ENCODE measurements at places on chromosomes 1 and 21. TPM values are rescaled to one million over a fixed set of nuclear protein-coding genes. Genes with fewer than 3 reads are reported as not detected.

The OR2L3 gene
- not detected for total RNA-seq

The KRTAP7-1 gene
- not detected for total RNA-seq

The PBX1 gene
- 2.0 TPM for total RNA-seq

- H3K27ac ChIP-seq, result peak overlapping the region; percentile 100
- H3K4me1 ChIP-seq, result peaks cover 80% of the 10 kb centered on the region
- DNase-seq, result no peak
- H3K36me3 ChIP-seq, result no peaks in the 10 kb centered on the region
- H3K27me3 ChIP-seq, result no peaks in the 10 kb centered on the region
These were observed 166.2 kb downstream of the TOMM20 start for GRCh38 chr1:234962340-234962989.

DNA sequence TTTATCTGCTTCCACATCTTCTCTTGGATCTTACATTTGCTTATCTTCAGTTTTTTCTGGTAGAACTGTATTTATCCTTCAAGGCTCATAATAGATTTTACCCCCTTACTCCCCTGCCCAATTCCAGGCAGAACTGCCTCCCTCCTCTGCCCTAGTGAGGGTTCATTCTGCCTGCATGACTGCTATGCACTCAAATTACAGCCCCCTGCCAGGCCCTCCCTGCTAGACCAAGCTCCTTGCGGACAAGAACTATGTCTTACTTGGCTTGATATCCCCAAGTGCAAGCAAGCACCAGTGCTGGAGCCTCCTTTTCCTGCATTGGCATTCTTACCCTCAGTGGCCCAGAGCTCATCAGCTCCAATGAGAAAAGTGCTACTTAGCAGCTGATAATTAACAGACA, 18.1 kb downstream of the MAPKAPK2 start:
- H3K4me3 ChIP-seq, result no peak overlapping the region
- H3K27ac ChIP-seq, result no peak overlapping the region
- peaks cover 24% of the 10 kb centered on the region for H3K4me1 ChIP-seq
- no peak for DNase-seq
- H3K27me3 ChIP-seq, result no peaks in the 10 kb centered on the region

- H3K36me3 ChIP-seq, result no peaks in the 10 kb centered on the region
- no peak overlapping the region for H3K4me3 ChIP-seq
- DNase-seq, result no peak
These were observed 5.9 kb downstream of the EDEM3 start for GRCh38 chr1:184748740-184749139.

DNA sequence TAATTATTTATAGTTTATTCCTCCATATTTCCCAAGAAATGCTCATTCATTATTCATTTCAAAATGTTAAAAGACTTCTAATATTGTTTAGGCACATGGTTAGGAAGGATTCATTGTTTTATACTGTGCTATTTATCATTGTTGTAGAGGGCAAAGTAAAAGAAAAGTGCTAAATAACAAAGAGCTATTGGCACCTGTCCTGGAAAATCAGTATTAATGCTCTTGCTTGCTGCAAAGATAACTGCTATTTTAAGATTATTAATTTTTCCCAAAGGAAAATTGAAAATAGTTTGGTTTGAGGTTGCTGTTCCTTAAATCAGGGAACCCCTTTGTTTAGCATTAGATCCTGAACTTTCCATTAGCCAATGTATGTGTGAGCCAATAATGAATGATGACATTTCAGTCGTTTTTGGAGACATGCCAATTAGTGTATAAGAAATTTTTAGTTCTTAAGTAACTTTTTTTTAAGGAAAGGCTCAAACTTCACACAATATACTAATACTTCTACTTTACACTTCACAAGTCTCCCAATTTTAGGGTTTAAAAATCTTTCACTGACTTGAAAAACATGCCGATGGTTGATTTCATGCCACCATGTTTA, 39.9 kb downstream of the EPB41 start:
- no peak overlapping the region for H3K4me3 ChIP-seq
- H3K27me3 ChIP-seq, result no peaks in the 10 kb centered on the region
- no peaks in the 10 kb centered on the region for H3K4me1 ChIP-seq
- no peaks in the 10 kb centered on the region for H3K36me3 ChIP-seq
- H3K27ac ChIP-seq, result no peak overlapping the region

- H3K4me1 ChIP-seq, result no peaks in the 10 kb centered on the region
- peaks cover 8% of the 10 kb centered on the region for H3K27me3 ChIP-seq
- no peak overlapping the region for H3K4me3 ChIP-seq
- no peak overlapping the region for H3K27ac ChIP-seq
- H3K36me3 ChIP-seq, result no peaks in the 10 kb centered on the region
These were observed 5.8 kb downstream of the HMCN1 start for GRCh38 chr1:185739967-185740366.

DNA sequence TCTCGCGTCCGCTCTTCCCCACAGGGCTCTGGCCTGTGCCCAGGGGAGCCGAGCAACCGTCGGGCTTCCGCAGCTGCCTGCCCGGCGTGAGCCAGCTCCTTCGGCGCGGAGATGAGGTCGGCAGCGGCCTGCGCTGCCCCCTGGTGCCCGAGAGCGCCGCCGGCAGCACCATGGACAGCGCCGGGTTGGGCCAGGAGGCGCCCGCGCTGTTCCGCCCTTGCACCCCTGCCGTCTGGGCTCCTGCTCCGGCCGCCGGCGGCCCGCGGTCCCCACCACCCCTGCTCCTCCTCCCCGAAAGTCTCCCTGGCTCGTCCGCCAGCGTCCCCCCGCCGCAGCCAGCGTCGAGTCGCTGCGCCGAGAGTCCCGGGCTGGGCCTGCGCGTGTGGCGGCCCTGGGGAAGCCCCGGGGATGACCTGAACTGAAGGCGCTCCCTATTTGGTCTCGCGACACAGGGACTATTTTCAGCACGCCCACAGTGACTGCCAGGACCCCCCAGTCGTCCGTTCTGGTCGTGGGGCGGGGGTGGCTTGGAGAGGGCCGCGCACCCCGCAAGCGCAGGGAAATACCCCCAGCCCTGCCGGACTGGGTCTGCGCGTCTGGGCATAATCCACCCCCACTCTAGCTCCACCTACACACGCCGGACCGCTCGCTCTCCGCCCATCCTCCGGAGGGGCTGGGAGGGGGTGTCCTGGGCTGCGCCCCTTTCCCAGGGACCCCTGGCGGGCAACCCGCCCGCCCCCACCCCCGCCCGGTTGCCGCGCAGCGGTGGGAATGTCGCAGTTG, 1.3 kb downstream of the HES3 start:
- H3K4me3 ChIP-seq, result peak overlapping the region; percentile 64
- H3K4me1 ChIP-seq, result peaks cover 10% of the 10 kb centered on the region
- H3K27ac ChIP-seq, result no peak overlapping the region
- H3K36me3 ChIP-seq, result no peaks in the 10 kb centered on the region

DNA sequence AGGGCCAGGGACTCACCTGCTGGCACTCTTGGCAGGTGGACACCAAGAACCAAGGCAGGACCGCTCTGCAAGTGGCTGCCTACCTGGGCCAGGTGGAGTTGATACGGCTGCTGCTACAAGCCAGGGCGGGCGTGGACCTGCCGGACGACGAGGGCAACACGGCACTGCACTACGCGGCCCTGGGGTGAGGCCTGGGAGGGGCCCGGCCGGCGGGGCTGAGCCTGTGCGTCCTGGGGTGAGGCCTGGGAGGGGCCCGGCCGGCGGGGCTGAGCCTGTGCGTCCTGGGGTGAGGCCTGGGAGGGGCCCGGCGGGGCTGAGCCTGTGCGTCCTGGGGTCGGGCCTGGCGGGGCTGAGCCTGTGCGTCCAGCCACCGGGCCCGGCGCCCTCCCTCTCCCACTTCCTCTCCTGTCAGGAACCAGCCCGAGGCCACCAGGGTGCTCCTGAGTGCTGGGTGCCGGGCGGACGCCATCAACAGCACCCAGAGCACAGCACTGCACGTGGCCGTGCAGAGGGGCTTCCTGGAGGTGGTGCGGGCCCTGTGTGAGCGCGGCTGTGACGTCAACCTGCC, 4.6 kb upstream of the MMP23B start:
- H3K27me3 ChIP-seq, result no peaks in the 10 kb centered on the region
- no peak for DNase-seq
- H3K27ac ChIP-seq, result no peak overlapping the region
- no peaks in the 10 kb centered on the region for H3K4me1 ChIP-seq
- no peaks in the 10 kb centered on the region for H3K36me3 ChIP-seq

DNA sequence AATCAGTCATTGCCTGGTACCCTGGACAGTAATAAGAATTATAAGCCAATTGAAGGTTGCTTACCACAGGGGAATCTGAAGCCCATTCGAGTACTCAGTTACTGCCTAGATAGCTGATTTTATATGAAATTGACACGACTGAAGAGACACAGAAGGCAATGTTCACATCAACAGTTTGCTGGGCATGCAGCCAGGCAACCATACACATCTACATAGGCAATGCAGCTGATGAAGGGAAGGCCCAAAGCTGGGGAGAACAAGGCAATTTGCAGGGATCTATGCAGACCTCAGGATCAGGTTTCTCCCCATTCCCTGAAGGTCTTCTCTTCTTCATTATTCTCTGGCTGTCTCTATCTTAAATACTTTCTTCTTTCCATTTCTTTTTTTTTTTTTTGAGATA, 448.7 kb downstream of the PTBP2 start:
- no peak overlapping the region for H3K27ac ChIP-seq
- DNase-seq, result no peak
- H3K36me3 ChIP-seq, result no peaks in the 10 kb centered on the region
- H3K4me3 ChIP-seq, result no peak overlapping the region

DNA sequence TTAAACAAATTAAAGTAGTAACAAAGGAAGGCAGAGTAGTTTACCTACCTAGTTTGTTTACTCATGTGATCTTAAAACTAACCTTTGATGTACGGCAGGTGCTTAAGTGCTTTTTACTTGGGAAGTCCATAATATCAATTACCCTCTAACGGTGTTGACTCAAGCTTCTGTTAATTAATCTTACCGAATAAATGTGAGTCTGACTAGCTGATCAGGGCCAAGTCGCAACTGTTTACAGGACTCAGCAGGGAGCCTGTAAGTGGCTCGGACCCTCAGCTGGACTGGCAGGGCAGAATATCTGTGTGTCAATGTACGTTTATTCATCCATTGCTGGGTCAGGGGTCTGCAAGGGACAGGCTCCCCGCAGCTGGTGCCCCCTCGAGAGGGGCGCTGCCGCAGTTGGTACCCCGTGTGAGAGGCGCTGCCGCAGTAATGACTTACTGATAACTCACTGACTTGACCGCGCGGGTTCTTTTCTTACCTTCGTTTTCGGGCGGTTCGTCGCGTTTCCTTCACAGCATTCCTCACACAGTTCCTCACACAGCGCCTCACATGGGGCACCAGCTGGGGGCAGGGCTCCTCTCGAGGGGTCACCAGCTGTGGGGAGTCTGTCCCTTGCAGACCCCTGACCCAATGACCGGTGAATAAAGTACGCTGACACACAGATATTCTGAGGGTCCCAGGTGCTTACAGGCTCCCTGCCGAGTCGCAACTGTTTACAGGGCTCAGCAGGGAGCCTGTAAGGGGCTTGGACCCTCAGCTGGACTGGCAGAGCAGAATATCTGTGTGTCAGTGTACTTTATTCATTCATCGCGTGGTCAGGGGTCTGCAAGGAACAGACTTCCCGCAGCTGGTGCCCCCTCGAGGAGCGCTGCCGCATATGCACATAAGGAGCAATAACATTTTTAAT, 3.0 kb downstream of the FMO1 start:
- H3K27ac ChIP-seq, result no peak overlapping the region
- no peak for DNase-seq
- H3K4me1 ChIP-seq, result no peaks in the 10 kb centered on the region
- H3K36me3 ChIP-seq, result no peaks in the 10 kb centered on the region
- peak overlapping the region; percentile 39 for H3K4me3 ChIP-seq
